Tibial artery (tissue), 4 donors: ENCODE measurements at places on chromosomes 2 and 18.

DNA sequence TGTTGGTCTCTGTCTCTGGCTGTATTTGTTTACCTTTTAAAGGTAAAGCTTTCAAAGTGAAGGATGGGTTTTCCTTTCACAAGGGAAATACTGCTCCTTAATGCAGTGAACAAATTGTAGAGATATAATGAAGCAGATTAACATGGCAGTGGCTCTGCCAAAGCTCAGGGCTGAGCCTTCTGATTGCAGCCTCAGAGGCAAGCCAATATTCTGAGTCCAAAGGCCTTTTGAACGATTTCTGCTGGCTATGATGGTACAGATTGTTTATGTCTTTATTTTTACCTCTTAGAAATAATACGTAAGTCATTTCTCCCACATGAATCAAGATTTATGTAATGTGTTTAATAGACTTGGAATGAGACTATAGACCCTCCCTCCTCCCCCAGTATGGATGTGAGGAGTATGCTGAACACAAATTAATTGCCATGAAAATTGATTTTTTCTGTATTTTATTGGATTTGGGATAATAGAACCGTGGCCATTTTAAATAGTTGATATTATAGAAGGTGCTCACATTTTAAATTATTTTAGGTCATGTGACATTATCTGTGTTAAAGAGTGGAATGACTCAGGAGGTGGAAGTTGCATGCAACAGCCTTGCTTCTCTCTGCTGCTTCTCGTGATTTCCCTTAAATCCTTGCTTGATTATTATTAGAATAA lies 772 bp downstream of the SCN2A start:
- DNase-seq, result no peak

DNA sequence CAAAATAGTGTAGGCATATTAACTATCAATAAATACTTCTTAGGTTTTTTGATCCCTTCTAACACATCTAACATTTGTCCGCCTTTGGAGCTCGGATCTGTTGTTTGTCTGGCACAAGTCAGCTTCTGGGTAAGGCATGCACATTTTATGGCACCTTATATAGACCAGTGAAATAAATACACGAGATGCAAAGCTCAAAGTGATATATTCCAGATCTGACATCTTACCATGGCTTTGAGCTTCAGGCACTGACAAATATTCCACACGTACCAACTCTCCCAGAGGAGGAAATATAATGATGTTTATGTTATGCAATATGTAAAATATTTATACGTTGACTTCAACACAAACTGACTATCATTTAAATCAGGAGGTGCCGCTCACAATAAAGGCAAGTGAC lies 430.1 kb upstream of the SMIM21 start:
- DNase-seq, result no peak

DNA sequence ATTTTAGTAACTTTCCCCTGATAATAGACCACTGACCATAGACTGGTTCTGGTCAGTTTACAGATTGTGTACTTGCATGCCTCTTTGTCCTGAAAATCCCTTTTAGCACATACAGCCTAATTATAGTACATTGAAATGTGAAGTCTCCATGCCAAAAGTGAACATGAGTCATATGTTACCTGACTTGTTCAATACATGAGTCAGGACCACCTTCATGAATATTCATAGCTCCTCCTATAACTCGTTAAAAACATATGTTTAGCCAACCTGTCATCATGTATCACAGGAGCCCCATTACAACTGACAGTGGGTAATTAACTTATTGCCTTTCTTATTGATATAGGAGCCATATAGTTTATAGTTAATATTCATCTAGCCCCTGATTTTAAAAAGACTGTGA lies 78.6 kb downstream of the SH3YL1 start:
- no peak for DNase-seq

- no peak for DNase-seq
Measured at GRCh38 chr2:38743672-38744398, 7.3 kb downstream of the SRSF7 start.

DNA sequence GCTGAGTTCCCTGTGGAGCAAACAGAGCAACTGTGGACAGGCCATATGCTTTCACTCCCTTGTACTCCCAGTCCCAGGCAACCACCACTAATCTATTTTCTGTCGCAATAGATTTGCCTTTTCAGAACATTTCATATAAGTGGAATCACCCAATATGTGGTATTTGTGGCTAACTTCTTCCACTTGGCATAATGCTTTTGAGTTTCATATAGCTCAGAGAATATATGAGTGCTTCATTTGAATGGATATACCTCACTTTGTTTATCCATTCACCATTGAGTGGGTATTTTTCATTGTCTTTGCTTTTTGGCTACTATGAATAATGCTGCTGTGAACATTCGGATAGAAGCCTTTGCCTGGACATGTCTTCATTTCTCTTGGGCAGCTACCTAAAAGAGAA lies 151.9 kb downstream of the CERS6 start:
- no peak for DNase-seq

- DNase-seq, result no peak
Measured at GRCh38 chr2:149184991-149185390, 145.4 kb upstream of the LYPD6 start.

DNA sequence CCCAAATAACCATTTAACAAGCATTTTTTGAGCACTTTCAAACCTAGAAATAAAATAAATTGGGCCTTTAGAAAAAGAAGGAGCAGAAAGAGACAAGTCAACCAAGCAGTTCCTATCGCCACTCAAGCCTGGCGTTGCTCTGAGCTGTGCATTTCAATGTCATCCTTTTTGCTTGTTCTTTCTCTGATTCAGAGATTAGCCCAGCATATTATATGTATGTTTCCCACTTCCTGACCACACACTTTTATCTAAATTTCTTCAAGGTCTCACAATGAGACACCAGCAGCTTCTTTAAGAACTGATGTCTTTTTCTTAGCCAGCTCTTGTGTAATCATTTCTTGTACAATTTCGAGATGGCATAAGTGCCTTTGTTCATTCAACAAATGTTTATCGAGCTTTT lies 344.5 kb upstream of the ID2 start:
- DNase-seq, result no peak

- DNase-seq, result no peak
Measured at GRCh38 chr18:58117786-58118403, 73.9 kb downstream of the NEDD4L start.

GRCh38 chr18:13126966-13127598 lies 91.5 kb upstream of the LDLRAD4 start:
- DNase-seq, result no peak

DNA sequence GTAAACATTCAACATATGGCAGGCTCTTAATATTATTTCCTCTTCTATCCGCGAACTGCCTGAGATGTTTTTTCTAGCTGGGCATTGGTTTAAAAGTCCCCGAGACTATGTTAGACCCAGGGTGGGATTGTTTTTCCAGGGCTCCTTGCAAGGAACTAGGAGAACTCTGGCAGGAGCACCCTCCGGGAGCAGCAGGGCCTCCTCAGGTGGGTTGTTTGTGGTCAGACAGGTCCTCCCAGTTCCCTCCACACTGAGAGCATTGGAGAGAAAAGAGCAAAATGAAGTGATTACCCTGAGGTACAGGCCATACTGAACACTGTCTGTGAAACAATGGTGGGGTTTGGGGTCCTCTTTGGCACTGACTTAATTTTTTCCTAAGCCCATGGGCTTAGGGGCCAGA lies 115.9 kb upstream of the LGALSL start:
- no peak for DNase-seq

DNA sequence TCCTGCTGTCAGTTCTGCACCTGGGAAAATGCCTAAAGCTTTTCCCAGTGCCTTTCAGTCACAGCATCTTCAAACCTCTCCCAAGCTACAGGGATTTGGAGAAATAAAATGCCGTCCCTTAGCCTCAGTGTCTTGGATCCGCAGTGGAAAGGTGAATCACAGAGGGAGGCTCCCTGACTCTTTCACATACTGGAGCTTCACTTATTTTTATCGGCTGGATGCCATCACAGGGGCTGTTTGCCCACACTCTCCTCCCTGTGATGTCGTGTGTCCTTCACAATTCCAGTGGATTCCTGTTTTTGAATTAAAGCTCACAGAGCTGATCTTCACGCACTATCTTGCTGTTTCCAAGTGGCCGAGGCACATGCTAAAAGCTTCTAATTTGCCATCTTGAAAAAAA lies 1303.1 kb upstream of the DDX18 start:
- DNase-seq, result no peak

DNA sequence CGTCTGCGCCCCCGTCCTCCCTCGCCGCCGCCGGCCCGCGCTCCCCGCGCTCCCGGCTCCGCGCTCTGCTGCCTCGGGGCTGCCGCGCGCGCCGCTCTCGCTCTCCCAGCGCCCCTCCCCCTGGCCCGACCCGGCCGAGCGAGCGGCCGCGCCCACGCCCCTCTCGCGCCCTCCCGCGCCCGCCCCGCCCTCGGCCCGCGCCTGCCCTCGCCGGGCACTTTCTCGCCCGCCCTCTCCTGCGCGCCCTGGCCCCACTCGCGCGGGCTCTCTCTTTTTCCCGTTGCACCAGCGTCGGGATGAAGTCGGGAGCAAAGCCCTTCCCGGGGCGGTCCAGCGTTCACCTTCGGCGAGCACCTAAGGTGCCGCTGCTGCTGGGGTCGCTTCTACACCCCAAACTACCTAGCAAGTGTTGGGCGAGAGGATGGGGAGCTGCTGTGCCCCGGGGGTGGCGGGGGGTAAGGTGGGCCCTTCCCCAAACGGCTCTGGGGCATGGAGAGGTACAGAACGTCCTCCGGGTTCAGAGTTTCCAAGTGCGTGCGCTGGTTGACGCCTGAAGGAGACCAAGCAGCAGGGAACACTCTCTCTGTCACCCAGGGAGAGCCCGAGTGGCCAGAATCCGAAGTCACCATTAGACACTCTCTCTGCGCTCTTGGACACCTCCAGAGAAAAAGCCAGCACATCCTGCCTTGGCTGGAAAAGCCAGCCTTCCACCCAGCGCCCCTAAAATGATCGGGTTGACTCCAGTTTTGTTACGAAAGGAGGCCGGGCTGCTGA lies at the start of gene COLEC12:
Gene COLEC12, minus strand, starts transcription at position 70 of the 774 bp plus-strand sequence. CDS start 187 bp downstream, outside the sequence.
- DNase-seq, result no peak

DNA sequence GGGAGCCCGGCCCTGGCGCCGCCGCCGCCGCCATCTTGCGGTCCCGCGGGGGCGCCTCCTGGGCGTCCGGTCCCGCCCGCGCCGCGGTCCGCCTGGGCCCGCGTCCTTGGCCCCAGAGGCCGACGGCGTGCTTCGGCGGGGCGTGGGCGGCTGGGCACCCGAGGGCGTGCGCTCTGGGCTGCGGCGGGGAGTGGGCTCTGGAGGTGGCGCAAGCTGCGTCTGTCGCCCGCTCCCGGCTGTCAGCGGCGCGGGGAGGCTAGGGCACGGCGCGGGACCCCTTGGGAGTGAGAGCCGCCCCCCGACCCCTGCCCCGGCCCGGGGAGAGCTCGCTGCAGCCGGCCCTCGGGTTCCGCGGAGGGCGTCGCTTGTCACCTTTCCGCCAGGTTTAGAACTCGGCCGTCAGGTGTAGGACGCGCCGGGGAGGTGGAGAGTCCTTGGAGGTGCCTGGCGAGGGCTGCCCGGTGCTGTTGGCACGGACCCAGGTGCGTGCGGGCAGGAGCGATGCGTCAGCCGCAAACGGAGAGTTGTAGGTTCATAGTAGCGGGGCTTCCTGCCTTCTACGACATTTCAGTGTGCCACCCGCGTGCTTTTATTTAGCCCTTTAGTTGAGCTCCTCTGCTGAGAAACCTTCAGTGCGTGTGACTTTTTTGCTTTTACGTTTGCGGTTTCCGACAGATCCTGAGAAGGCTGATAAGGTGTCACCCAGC lies 921 bp downstream of the VAPA start:
- peak; percentile 82 for DNase-seq

GRCh38 chr2:199220920-199221319 lies 236.8 kb downstream of the SATB2 start:
- DNase-seq, result no peak

- DNase-seq, result no peak
Measured at GRCh38 chr2:225756198-225756597, 356.7 kb downstream of the NYAP2 start.

- peak; percentile 57 for DNase-seq
Measured at GRCh38 chr2:10911291-10912075, at the start of gene KCNF1. TSS of gene KCNF1 (plus strand) at chr2:10911934. CDS start at chr2:10912427, 493 bp downstream.

DNA sequence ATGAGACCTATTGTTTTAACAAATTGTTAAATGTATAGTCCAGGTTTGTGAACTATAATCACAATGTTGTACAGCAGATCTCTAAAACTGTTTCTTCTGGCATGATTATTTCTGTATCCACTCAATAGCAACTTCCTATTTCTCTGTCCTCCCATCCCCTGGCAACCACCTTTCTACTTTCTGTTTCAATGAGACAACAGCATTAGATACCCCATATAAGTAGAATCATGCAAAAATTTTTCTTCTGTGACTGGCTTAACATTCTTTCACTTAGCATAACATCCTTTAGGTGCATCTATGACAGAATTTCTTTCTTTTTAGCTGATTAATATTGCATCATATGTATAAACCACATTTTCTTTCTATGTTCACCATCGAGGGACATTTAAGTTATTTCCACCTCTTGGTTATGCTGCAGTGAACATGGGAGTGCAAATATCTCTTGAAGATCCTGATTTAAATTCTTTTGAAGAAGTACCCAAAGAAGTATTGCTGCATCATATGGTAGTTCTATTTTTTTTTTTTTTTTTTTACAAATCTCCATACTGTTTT lies 713.5 kb downstream of the LRP1B start:
- no peak for DNase-seq

DNA sequence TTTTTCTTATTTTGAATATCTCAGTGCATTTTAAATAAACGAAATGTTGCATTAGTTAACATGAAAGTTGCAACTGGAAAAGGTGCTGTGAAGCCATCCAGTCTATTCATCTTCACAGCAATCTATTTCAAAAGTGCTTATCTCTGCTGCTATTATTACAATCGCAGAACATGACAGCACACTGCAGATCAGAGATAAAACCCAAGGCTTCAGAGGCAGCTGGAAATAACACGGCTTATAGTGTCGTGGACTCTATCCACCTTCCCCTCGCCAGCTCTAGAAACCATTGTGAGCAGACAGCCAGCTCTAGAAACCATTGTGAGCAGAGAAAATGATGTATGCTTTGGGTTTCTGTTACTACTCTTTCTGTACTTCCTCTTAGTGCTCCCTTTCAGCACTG lies 1140.8 kb upstream of the CELF4 start:
- no peak for DNase-seq

GRCh38 chr2:174395969-174396630 lies 570 bp downstream of the SCRN3 start:
- DNase-seq, result no peak

GRCh38 chr18:6069539-6069938 lies 174.2 kb upstream of the TMEM200C start:
- no peak for DNase-seq

- no peak for DNase-seq
Measured at GRCh38 chr2:17322461-17322860, 195.8 kb downstream of the RAD51AP2 start.

DNA sequence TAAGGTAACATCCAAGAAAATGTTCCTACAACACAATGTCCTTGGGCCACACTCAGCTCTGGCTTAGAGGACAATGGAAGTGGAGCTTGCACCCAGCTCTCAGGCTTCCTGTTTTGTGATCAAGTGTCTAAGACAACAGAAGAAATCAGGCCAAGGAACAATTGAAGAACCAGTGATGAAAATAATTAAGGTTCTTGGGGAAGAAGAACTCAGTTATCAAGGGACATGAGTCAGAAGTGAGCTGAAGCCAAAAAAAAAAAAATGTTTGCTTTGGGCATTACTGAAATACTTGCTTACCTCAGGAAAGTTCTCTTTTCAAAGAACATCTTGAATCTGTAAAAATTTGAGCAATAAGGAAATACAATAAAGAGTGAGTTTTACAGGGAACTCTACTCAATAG lies 299.0 kb downstream of the FBXO15 start:
- no peak for DNase-seq
